ENCODE measurements at places on chromosomes 6 and 20. TPM values are rescaled to one million over a fixed set of nuclear protein-coding genes. Genes with fewer than 3 reads are reported as not detected.

MYCT1 gene
- polyA plus RNA-seq, result 0.08 TPM

ULBP1 gene
- polyA plus RNA-seq, result 1.1 TPM

DNA sequence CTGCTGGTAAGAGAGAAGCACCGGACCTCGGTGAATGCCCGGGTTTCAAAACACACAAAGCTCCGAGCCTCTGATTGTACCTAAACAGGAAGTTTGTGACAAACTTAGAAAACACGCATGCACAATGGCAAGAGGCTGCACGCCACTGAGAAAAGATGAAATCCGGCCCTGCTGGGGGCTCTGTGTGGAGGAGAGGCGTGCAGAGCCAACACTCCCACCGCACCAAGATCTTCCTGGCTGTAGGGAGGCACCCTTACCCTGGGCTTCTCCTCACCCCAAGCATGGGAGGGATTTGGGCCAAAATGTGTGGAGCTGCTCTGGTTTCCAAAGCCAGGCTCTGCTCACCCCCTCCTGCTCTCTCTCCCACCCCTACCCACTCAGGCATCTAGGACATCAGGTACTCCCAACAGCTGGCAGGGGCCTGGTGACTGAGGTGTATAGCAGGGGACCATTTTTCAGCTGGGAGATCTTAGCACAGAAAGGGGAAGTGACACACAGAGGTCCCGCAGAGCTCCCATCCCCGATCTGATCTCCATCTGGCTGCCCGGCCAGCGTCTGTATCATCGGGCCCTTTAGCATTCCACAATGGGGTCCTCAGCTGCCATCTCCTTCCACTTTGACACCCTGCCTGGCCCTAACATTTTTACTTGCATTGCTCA is 84.2 kb downstream of the TRERF1 start:
- peak; percentile 10 for DNase-seq

DNA sequence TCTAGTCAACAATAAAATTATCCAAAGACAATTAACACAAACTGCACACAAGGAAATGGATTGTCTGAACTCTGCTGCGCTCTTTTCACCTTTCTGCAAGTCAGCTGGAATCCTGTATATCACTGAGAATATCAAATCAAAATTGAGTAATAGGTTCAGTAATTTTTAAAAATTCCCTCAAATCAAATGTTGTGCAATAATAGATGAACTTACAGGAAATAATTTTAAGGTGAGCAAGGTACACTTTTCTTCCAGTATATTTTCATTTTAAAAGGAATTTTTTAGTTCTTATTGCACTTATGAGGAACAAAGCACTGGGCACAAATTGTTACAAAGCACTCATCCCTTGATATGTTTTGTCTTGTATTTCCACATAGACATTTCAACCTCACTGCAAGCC is 1.2 kb downstream of the SAYSD1 start:
- no peak for DNase-seq

- peak; percentile 98 for DNase-seq
These were observed at the start of gene SMIM13 for GRCh38 chr6:11093626-11094410. Gene SMIM13, plus strand, starts transcription at chr6:11093834. Its CDS starts 480 bp downstream, at chr6:11094314.

- no peak for DNase-seq
These were observed 62.6 kb upstream of the THEMIS start for GRCh38 chr6:127963495-127963894.

Measured in fibroblast of lung (primary cell).